ENCODE measurements at places on chromosomes 11 and 22.

DNA sequence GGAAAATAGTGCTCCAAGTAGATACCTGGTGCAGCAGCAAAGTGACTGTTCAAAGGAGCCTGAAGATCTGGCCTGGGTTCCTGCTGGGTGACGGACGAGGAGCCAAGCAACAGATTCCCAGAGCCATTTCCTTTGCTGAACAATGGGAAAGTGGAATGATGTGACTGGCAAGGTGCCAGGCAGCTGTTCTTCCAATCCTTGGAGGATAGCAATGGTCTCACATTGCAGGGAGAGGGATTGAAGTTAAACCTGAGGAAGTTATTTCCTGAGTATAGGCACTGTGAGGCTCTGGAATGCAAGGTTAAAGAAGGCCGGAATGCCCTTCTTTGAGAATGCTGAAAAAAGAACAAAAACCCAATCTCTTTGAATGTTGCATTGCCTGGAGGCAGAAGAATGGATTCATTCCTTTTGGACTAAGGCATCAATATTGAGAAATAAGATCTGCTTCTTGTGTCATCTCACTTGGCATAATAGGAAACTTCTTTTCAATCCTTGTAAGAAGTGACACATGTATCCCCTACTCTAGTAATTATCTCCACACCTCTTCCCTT lies 223.8 kb downstream of the BLID start:
- H3K36me3 ChIP-seq: no peaks in the 10 kb centered on the region
- no peaks in the 10 kb centered on the region for H3K27me3 ChIP-seq
- no peak for DNase-seq
- no peak overlapping the region for H3K27ac ChIP-seq
- no peak overlapping the region for H3K4me3 ChIP-seq

- no peak overlapping the region for H3K4me3 ChIP-seq
- DNase-seq: no peak
- no peaks in the 10 kb centered on the region for H3K4me1 ChIP-seq
- no peaks in the 10 kb centered on the region for H3K27me3 ChIP-seq
- H3K36me3 ChIP-seq: no peaks in the 10 kb centered on the region
These were observed 211.4 kb downstream of the AASDHPPT start for GRCh38 chr11:106288822-106289387.

DNA sequence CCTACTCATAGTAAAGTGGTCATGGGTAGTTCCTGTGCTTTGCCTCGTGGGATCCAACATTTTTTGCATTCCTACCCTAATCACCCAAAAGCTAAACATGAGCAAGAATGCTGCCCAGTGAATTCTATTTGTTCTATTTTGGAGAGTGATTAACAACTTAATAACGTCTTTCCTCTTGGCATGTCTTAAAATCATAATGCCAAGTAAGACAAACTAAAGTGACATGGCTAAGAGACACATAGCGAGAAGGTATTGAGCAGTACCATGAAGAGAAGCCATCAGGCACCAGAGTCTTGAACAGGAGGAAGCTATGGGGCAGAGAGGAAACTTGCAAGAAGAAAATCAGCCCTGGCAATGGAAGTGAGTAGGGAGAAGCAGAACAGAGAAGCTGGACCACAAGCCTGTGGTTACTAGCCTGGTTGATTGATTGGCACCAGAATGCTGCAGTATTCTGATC lies 32.0 kb downstream of the EXPH5 start:
- H3K4me3 ChIP-seq: no peak overlapping the region
- H3K27ac ChIP-seq: no peak overlapping the region
- no peaks in the 10 kb centered on the region for H3K27me3 ChIP-seq

- H3K36me3 ChIP-seq: peaks cover 6% of the 10 kb centered on the region
- no peaks in the 10 kb centered on the region for H3K4me1 ChIP-seq
- no peak overlapping the region for H3K27ac ChIP-seq
These were observed 41.0 kb downstream of the CEP57 start for GRCh38 chr11:95831198-95831883.

- no peaks in the 10 kb centered on the region for H3K4me1 ChIP-seq
- H3K27me3 ChIP-seq: no peaks in the 10 kb centered on the region
- no peak overlapping the region for H3K27ac ChIP-seq
- no peak overlapping the region for H3K4me3 ChIP-seq
These were observed 49.0 kb downstream of the SC5D start for GRCh38 chr11:121341609-121342008.

- H3K36me3 ChIP-seq: peaks cover 11% of the 10 kb centered on the region
- H3K4me3 ChIP-seq: no peak overlapping the region
- no peaks in the 10 kb centered on the region for H3K27me3 ChIP-seq
- no peak overlapping the region for H3K27ac ChIP-seq
- no peak for DNase-seq
These were observed 38.5 kb downstream of the IGHMBP2 start for GRCh38 chr11:68942095-68942620.

DNA sequence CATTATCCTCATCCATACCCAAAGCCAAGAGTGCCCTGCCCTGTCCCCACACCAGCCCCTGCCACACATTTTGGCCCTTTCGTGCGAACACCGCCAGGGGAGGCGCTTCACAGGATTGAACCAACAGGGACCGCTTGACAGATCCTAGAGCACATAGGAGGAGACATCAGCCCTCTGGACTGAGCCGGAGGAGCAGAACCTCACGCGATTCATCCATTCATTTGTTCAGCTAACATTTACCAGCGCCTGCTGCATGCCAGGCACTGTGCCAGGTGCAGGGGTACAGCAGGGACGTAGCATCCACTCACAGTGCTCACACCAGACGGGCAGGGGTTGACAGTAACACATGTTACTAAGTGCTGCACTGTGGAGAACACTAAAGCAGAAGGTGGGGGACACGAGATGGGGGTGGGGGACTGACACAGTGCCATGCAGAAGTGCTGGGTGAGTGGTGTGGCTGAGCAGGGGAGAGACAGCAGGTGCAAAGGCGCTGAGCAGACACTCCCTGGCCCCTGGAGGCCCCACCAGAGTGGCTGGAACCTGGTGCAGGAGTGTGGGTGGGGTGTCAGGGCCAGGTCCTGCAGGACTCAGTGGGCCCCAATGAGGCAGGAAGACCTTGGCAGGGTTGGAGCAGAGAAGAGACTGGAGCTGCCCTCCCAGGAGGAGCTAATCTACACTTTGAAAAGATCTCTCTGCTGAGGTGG lies 3.4 kb downstream of the GNAZ start:
- no peaks in the 10 kb centered on the region for H3K36me3 ChIP-seq
- H3K4me3 ChIP-seq: no peak overlapping the region
- H3K27me3 ChIP-seq: no peaks in the 10 kb centered on the region
- no peaks in the 10 kb centered on the region for H3K4me1 ChIP-seq

DNA sequence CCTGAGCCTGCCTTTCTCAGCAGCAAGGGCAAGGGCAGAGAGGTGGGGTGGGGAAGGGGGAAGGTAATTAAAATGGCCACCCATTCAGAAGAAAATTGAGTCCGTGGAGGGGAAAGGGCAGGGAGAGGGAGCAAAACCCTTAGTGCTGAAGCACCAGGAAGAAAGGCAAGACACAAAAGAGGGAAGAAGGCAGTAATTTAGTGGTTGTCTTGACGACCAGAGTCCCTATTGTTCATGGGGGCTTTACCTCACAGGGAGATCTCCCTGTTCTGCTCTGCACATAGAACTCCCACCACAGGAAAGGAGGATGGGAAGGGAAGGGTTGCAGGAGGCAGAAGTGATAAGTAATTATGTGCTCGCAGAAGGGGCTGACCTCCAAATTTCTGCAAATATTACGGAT lies 23.4 kb downstream of the SNX19 start:
- H3K27me3 ChIP-seq: no peaks in the 10 kb centered on the region
- no peak overlapping the region for H3K27ac ChIP-seq
- peaks cover 3% of the 10 kb centered on the region for H3K36me3 ChIP-seq
- DNase-seq: no peak

- no peaks in the 10 kb centered on the region for H3K27me3 ChIP-seq
- DNase-seq: no peak
- H3K27ac ChIP-seq: no peak overlapping the region
- no peaks in the 10 kb centered on the region for H3K4me1 ChIP-seq
- H3K4me3 ChIP-seq: no peak overlapping the region
These were observed 23.8 kb downstream of the NUCB2 start for GRCh38 chr11:17300372-17300771.

DNA sequence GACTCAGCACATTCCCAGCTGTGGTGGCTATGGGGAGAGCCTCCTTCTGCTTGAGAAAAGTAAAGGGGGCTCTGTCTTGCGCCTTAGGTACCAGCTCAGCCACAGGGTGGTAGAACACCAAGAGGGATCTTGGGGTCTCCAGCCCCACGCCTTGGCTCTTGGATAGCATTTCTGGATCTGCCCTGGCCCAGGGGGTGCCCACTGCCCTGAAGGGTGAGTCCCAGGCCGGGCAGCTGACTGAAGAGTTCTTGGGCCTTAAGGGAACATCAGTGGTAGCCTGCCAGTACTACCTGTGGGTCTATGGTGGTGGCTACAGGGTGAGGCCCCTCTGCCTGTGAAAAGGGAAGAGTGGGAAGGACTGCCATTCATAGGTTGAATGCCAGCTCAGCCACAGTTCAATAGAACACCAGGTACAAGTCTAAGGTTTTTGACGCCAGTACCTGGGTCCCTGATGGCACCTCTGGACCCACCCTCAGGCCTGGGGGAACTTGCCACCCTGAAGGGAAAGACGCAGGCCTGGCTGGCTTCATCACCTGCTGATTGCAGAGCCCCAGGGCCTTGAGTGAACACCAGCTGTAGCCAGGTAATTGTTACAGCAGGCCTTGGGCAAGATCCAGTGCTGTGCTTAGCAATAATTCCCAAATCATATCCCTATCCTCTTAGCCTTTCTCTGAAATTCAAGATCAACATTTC lies 3.9 kb downstream of the CWF19L2 start:
- no peak overlapping the region for H3K4me3 ChIP-seq
- no peaks in the 10 kb centered on the region for H3K27me3 ChIP-seq
- no peak for DNase-seq
- no peak overlapping the region for H3K27ac ChIP-seq

DNA sequence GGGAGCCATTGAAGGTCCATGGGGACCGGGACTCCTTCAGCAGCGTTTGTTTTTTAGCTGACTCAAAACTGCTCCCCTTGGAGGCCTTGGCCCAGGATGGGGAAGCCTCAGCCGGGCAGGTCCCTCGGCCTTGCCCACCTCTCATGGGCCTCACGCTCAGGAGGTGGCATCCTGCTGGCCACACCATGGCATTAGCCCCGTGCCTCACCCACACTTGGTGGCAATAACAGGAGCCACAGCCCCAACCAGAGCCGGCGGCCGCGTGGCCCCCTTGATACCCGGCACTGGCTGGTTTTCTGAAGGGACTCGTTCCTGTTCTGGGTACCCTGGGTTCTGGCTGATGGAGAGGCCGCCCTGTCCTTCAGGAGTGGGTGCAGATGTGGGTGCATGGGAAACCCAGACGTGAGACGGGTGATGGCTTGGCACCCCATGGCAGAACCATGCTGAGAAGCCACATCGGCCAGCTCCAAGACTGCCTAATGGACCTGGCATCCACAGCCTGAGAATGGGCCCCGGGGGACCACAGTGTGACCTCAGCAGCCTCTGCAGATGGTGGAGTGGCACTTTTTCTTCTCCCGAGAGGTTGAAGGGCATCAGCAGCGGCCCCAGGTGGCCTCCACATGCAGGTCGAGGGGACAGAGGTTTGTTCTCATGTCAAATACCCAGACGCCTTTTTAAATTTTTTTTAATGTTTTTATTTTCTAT lies 49.8 kb upstream of the PPARA start:
- H3K4me3 ChIP-seq: no peak overlapping the region
- H3K36me3 ChIP-seq: no peaks in the 10 kb centered on the region
- no peak for DNase-seq
- H3K4me1 ChIP-seq: peaks cover 42% of the 10 kb centered on the region
- H3K27ac ChIP-seq: peak overlapping the region; percentile 16

DNA sequence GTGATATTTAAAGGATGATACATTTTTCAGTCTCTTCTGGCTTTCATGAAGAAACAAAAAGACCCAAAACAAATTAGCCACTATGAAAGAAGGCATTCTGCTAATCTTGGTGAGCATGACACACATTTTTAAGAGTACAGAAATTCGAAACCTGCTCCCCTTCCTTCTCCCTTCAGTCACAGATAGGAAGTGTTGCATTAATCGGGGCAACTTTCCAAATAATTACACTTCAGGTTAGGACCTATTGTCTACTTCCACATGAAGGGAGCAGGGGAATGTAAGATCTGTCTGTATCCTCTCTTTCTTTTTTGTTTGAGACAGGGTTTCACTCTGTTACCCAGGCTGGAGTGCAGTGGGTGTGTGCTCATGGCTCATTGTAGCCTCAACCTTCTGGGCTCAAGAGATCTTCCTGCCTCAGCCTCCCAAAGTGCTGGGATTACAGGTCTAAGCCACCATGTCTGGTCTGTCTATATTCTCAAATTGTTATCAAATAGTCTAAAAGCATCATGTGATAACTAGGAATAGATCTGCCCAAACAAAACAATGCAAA lies 45.8 kb downstream of the NCAM1 start:
- H3K27me3 ChIP-seq: no peaks in the 10 kb centered on the region
- H3K36me3 ChIP-seq: no peaks in the 10 kb centered on the region
- DNase-seq: no peak
- H3K4me1 ChIP-seq: no peaks in the 10 kb centered on the region
- H3K4me3 ChIP-seq: no peak overlapping the region

DNA sequence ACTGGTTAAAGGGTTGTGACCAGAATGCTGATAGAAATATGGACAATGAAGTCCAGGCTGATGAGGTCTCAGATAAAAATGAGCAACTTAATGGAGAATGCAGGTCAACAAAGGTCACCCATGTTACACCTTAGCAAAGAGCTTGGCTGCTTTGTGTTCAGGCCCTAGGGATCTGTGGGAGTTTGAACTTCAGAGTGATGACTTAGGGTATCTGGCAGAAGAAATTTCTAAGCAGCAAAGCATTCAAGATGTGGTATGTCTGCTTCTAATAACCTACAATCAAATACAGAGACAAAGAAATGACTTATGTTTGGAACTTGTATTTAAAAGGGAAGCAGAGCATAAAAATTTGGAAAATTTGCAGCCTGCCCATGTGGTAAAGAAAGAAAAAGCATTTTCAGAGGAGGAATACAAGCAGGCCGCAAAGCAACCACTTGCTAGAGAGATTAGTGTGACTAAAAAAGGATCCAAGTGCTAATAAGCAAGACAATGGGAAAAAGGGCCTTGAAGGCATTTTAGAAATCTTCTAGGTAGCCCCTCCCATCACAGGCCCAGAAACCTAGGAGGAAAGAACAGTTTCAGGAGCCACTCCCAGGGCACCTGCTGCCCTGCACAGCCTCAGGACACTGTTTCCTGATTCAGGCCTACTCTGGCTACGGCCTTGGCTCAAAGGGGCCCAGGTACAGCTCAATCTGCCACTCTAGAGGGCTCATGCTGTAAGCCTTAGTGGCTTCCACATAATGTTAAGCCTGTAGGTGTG lies 41.3 kb downstream of the TNKS1BP1 start:
- no peaks in the 10 kb centered on the region for H3K4me1 ChIP-seq
- H3K4me3 ChIP-seq: no peak overlapping the region
- DNase-seq: no peak
- no peaks in the 10 kb centered on the region for H3K27me3 ChIP-seq

DNA sequence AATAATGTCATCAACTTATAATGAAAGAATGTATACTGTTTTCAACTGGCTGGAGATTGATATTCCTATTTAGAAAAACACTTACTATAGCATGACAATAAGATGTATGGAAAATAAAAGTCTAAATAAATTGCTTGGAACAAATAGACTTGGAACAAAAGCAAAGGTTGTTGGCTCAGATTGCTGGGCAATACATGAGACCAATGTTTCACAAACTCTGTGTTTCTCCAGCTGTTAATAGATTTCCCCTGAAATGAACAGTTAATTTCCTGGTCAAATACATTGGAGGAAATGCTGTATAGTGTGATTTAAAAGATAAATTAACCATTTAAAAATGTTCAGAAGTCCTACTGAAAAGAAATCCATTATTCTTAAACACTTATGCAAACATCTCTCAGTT lies 40.1 kb upstream of the CTSC start:
- H3K27ac ChIP-seq: no peak overlapping the region
- H3K4me1 ChIP-seq: no peaks in the 10 kb centered on the region
- H3K36me3 ChIP-seq: no peaks in the 10 kb centered on the region
- no peaks in the 10 kb centered on the region for H3K27me3 ChIP-seq
- DNase-seq: no peak
- H3K4me3 ChIP-seq: no peak overlapping the region
